ENCODE measurements at places on chromosomes 5 and 9. TPM values are rescaled to one million over a fixed set of nuclear protein-coding genes. Genes with fewer than 3 reads are reported as not detected.

- no peak for DNase-seq
Measured at GRCh38 chr5:111271885-111272284, 47.7 kb downstream of the CAMK4 start.

DNA sequence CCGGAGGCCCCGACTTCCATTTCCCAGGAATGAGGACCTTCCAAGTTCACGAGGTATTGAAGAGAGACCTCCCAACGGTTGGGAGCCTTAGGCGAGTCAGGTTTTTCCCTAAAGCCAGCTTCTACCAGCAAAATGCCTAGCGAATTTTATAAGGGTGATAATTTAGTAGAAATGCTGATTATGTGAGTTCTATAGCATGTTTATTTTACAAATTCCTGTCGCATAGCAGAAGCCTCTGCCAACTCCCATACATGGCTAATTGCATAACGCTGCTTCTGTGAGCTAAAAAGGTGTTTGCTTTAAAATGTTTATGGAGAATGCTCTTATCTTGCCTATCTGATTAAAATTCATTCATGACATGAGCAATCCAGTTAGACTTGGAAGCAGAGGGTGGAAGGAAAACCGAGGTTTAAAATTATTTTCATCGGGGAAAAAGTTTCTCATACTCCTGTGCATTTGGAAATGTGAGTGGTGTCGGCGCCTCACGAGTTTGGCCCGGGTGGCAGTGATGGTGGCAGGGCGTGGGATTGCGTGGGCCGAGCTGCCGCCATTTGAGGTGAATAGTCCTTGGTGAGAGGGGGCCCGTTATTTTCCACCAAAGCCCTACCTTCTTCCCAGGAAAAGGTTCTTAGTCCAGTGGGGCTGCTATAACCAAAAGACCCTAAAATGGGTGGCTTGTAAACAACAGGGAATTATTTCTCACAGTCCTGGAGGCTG lies 104.4 kb upstream of the FCN2 start:
- DNase-seq, result no peak

DNA sequence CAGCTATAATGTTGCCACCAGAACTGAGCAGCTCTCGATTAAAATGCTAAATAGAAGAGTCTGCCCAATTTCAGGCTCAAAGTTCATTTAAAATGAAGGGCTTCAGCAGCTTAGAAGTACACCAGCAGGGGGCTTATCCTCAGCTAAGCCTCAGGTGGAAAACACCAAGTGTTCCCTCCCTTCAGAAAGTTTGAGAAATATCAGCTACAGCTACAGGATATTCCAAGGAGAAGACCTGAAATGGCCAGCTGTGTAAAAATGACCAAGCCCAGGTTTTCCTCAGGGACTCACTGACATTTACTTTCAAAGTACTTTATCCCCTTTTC lies 395.4 kb downstream of the DTWD2 start:
- no peak for DNase-seq

DNA sequence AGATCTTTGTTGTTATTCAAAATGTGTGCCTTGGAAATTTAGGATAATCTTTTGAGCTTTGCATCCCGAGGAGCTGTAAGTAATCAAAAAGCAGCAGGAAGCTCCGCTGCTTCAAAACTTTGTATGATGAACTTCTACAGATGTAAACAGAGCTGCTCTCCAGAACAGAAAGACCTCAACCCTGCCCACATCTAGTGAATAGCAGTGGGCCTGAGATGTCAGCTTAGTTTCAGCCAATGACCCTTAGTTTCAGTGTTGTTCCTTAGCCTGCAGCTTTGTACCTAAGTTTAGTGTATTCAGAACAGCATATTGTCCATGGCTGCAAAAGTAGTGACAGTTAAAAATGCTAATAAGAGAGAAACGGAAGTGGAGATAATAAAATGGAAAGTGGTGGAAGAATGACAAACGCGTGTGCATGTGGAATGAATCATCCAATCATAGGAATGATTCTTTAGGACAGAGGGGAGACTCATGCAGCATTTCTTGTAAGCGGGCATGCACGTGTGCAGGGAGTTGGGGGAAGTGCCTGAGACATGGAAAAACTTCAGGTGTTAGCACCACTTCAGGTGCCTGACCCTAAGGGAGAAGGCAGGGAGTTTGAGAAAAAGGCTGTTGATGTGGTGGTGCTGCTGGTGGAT lies 24.9 kb downstream of the SNX24 start:
- DNase-seq, result no peak

DNA sequence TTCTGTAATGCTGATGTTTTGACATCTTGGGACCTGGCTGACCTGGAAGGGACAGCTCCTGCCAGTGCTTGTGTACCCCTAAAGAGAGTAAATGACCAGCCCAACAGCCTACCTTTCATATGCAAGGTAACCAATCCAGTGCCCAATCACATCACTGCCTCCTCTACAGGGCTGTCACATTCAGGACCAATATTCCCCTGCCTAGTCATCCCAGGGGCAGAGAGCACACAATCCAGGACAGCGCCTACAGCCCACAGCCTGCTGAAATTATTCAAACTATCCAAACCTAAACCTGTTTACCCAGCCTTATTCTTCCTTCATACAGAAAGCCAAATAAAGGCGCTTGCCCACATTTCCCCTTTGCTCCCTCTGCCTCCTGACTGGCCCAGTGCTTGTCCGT lies 284.1 kb downstream of the CTNND2 start:
- no peak for DNase-seq

GRCh38 chr5:101943784-101944183 lies 352.3 kb downstream of the SLCO4C1 start:
- DNase-seq, result no peak

DNA sequence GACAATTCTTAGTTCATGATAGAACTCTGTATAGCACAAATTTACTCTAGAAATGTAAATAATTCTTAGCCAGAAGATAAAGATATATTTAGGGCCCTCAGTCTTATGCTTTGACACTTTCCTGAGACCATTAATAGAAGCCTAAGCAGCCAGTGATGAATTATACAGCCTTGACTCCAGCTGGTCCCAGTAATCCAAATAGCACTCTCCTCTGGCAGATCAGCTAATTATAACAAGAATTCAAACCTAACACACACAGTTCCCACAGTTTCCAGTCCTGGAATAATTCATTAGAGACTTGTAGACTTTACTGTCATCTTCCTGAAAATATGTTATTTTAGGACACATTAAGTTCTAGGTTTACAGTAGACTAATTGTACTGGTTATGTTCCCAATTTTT lies 50.4 kb downstream of the SHOC1 start:
- DNase-seq, result no peak

- DNase-seq, result no peak
Measured at GRCh38 chr5:39214912-39215709, 4.3 kb downstream of the FYB1 start.

- no peak for DNase-seq
Measured at GRCh38 chr5:59328709-59329296, 564.7 kb downstream of the PDE4D start.

GRCh38 chr9:121299467-121300282 lies 31.7 kb downstream of the GSN start:
- peak; percentile 62 for DNase-seq

DNA sequence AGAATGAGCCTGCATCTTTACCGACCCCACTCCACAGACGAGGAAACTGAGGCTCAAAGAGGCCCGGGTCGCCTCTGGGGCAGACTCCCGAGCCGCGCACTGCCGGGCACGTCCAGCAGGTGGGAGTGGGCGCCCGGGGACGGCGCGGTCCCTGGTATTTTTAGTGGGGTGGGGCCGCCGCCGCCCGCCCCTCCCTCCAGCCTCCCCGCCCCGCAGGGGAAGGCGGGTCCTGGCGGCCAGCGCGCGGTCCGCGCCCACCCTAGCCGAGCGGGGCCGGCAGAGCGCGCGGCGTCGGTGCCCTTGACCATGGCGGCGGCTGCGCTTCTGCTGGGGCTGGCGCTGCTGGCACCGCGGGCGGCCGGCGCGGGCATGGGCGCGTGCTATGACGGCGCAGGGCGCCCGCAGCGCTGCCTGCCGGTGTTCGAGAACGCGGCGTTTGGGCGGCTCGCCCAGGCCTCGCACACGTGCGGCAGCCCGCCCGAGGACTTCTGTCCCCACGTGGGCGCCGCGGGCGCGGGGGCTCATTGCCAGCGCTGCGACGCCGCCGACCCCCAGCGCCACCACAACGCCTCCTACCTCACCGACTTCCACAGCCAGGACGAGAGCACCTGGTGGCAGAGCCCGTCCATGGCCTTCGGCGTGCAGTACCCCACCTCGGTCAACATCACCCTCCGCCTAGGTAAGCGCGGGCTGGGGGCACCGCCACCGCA lies at the start of gene LAMC3:
Gene LAMC3 (plus strand): TSS at position 266 of the 710 bp plus-strand sequence. CDS start 41 bp downstream, at position 307.
- DNase-seq, result no peak

GRCh38 chr9:26579056-26579455 lies 313.5 kb downstream of the CAAP1 start:
- no peak for DNase-seq

DNA sequence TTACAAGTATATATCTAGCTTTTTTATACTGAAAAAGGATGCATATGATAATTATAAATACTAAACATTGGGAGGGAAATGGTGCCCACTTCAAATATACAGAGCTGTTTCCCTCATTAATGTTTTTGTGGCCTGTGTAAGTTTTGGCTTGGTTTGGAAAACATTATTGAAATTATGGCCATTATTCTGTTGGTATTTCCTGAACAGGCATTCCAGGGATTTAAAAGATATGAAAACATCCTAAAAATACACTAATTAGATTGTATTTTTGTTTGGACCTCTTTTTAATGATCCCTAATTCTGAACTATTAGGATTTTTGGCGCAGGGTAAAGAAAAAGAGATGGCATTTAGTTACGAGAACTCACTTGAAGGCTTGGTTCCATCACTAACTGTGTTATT lies 50.9 kb downstream of the CLINT1 start:
- DNase-seq, result no peak

DNA sequence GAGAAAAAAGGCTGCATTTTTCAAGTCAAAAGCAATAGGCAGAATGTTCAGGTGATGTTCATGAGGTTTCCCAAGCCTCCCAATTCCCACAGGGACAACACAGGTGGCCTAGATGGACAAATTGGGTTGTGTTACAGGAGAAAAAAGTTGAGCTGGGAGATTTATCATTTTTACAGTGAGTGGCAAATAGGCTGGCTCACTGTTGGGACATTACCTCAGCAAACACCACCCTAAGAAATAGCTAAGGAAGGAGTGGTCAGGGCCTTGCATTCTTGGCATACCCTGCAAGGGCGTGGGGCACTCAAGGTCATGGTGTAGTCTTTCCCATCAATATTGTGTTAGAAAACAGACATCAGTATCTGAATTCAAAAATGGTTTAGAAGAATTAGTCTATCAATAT lies 23.3 kb upstream of the CPLANE1 start:
- no peak for DNase-seq

The SMC5 gene
- polyA plus RNA-seq, result 3.8 TPM

The GPR21 gene
- polyA plus RNA-seq, result 0.61 TPM

The LCN15 gene
- polyA plus RNA-seq, result 0.08 TPM

The SH3RF2 gene
- polyA plus RNA-seq, result 1.0 TPM

The HNRNPAB gene
- 373 TPM for polyA plus RNA-seq

The TNFSF15 gene
- 0.06 TPM for polyA plus RNA-seq
